Stimulated activated CD4-positive, alpha-beta T cell treated with anti-CD3 and anti-CD28 coated beads, TNF-alpha, amount 100 ng/mL, for 4 hours (primary cell): ENCODE measurements at places on chromosomes 7 and 10.

DNA sequence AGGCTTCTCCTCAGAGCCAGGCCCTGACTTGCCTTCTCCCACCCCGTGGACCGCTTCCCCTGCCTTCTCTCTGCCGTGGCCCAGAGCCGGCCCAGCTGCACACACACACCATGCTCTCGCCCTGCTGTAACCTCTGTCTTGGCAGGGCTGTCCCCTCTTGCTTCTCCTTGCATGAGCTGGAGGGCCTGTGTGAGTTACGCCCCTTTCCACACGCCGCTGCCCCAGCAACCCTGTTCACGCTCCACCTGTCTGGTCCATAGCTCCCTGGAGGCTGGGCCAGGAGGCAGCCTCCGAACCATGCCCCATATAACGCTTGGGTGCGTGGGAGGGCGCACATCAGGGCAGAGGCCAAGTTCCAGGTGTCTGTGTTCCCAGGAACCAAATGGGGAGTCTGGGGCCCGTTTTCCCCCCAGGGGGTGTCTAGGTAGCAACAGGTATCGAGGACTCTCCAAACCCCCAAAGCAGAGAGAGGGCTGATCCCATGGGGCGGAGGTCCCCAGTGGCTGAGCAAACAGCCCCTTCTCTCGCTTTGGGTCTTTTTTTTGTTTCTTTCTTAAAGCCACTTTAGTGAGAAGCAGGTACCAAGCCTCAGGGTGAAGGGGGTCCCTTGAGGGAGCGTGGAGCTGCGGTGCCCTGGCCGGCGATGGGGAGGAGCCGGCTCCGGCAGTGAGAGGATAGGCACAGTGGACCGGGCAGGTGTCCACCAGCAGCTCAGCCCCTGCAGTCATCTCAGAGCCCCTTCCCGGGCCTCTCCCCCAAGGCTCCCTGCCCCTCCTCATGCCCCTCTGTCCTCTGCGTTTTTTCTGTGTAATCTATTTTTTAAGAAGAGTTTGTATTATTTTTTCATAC is 38.0 kb downstream of the LIMK1 start:
- no peak for DNase-seq

- DNase-seq: no peak
These were observed 89.2 kb upstream of the TOMM7 start for GRCh38 chr7:22911889-22912288.

- no peak for DNase-seq
These were observed 141.6 kb downstream of the DGKB start for GRCh38 chr7:14760730-14761478.

DNA sequence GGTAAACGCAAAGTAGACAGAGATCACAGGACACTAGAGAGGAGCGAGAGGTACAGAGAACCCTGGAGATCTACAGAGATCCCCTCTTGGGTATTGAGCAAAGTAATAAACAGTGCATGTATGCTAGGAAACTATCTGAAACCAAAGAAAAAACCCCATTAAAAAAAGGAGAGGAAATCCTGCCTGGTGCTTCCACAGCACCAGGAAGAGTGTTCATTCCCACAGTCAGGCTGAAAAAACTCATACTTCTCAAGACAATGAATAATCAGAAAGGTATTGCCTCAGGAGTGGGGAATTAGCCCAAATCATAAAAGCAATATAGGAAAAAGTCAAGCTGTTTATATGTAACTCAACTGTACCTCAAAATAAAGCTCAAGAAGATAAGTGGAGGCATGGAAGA is 59.1 kb downstream of the ANKRD26 start:
- no peak for DNase-seq

DNA sequence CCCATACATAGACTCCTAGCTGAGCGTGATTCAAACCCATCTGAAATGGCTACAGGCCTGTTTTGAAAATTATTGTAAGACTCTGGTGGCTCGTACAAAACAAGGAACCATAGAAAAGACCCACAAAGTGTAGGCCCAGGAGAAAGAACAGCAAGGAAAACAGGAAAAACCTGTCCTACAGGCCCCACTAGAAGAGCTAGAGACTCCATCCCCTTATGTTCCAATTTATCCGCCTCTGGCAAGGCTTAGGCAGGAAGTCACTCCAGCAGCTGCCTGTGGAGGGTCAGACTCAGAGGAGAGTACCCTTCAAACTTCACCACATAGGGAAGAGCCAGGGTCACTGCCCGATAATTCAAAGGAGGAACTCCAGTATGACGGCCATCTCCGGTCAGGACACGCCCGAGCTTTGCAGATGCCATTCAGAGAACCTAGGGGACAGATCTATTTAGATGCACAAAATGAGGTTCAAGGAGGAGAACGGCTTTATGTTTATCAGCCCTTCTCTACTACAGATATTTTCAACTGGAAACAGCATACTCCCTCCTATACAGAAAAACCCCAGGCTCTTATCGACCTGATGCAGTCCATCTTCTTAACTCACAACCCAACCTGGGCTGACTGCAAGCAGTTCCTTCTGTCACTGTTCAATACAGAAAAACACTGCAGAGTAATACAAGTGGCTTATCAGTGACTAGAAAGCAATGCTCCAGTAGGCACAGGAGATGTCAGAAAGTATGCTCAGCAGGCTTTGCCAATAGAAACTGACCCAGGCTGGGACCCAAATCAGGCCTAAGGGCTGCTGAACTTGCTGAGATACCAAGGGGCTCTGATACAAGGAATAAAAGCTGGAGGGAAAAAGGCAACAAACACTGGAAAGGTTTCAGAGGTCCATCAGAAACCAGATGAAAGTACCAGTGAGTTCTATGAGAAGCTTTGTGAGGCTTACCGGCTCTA is 8.6 kb upstream of the ZNF33B start:
- no peak for DNase-seq

- DNase-seq: no peak
These were observed 240.9 kb downstream of the THSD7A start for GRCh38 chr7:11591055-11591633.

- no peak for DNase-seq
These were observed 53.0 kb upstream of the PPP1R17 start for GRCh38 chr7:31633894-31634494.

- DNase-seq: no peak
These were observed 106.3 kb downstream of the ATXN7L1 start for GRCh38 chr7:105769901-105770628.

GRCh38 chr10:81817596-81818170 is 57.3 kb upstream of the NRG3 start:
- DNase-seq: no peak

DNA sequence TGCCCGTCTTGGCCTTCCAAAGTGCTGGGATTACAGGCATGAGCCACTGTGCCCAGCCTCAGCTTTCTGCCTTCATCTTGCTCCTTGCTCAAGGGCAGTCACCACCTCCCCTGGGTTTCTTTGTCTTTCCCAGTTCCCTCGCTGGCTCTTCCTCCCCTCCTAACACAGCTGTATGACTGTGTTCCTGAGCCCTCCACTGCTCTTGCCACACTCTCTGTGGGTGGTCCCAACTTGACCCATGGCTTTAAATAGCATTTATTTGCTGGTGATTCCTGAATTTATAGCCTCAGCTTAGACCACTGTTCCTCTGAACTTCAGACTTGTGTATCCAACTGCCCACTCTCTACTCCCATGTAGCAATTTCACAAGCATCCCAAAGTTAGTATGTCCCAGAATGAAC is 181.3 kb downstream of the BAMBI start:
- no peak for DNase-seq

DNA sequence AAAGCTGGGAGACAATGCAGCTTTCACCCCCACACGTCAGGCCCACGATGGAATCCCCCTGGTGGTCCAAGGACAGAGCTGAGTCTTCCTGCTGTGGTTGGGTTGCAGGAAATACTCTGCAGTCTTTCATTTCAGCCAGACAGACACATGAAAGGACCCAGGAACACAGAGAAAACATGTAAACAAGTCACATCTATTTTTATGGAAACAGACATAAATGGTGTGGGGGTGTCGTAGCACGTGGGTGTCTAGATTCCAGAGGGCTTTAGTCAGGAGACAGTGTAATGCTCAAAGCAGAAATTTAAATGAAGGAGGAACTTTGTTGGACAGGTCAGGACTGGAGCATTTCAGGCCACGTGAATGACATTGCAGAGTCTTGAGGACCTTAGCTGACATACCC is 444.6 kb downstream of the SUGCT start:
- DNase-seq: no peak

DNA sequence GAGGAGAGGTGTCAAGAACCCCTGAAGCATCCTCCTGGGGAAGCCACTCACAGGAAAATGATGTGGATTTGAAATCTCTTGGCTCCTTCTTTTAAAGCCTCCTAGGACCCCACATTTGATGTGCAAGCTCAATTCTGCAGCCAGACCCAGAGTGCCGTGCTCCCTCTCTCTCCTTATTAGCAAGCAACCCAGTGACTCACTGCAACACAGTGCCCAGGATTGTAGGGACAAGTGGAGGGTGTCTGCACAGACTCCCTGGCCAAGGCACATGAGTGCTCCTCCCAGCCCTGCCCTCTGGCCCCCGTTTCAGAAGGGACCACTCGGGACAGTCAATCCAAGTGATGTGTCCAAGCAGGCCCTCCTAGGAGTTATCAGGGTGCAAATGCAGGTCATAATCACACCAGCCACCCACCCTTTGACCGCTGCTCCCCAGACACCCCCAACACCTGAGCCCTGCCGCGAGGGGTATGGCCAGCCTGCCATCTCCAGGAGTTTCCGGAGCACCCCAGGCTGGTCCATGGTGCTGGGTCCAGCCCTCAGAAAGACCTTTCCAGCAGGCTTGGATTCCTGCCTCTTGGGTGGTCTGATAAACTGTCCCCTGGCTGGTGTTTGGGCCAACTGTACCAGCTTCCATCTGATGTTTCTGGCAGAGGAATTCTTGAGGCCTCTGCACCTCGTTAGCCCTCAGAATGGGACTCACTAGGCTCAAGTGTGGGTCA is 54.5 kb upstream of the CXCL12 start:
- no peak for DNase-seq

- no peak for DNase-seq
These were observed 17.2 kb upstream of the GLI3 start for GRCh38 chr7:42254217-42254616.

DNA sequence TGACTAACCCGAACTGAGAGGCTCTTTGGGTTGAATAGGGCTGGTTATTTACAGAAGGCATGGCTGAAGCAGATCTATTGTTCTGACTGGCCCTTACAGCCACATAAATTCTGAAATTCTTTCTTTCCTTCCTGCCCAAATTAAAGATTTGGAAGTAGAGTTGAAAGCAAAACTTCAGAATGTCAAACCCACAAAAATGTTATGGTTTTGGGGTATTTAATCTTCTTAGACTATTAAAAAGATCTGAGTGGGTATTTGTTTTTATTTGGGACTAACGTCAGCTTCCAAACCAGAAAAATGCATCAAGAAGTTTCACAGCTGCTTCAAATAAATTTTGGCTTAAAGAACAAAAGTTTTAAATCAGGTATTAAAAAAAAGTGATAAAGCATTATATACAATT is 124.5 kb downstream of the AHR start:
- no peak for DNase-seq

GRCh38 chr7:87413029-87413428 is 62.5 kb downstream of the ABCB4 start:
- DNase-seq: no peak

DNA sequence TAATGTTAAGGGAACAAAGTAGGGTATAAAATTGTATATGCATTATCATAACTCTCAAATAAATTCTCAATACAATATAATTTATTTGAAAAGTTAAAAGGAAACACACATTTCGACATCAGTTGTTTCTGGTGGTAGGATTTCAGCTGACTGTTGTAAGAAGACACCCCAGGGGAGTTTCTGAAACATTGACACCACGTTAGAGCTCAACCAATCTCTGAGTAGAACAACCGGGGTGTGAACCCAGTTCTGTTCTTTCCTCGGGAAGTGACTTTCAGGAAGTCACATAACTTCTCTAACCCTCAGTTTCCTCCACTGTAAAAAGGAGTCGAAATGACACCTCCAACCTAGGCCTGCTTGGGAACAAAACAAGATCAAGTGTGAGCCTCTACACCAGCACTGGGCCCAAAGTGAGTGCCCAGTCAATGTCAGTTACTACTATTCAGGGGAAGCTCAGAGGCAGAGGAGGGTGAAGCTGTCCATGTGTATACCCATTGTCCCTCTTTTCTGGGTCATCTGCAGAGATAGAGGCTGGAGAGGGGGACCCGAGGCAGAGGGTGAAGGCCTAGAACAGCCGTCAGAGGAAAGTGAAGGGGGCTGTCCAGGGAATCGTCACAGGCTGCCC is 67.1 kb downstream of the AOAH start:
- no peak for DNase-seq

DNA sequence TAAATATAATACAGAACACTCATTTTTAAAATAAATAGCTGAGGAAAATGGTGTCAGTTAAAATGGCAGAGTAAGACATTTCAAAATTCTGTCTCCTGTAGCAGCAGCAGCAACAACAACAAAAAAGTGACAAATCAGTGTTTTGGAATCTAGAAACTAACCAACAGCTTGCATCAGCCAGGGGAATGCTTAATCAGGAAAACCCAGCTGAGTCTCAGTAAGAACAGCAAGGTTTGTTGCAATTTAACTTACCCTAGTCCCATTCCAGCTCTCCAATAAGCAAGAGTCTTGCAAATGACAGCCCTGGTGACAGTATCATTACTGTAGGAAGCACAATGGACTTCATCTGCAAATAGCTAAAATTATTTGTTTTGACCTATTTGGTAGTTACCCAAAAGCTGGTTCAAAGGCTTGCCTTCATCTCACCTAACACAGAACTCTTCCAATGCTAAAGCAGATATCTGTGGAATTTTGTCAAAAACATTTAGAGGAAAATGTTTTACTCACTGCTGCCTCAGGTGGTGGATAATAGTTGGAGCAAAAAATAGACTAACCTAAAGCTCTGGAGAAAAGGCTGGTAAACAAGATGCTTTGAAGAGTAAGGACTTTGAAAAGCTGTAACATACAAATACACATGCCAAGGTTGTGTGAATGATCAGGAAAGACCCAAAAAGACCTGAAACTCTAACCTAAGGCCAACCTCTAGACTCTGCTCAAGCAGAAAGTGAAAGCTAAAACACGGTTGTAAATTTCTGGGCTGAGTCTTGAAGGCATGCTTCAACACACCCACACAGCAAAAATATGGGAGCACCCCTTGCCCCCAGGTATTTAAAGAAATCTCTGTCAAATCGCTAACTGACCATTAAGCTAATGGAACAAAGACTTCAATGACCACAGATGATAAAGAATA is 9.9 kb upstream of the ARHGAP22 start:
- DNase-seq: no peak

DNA sequence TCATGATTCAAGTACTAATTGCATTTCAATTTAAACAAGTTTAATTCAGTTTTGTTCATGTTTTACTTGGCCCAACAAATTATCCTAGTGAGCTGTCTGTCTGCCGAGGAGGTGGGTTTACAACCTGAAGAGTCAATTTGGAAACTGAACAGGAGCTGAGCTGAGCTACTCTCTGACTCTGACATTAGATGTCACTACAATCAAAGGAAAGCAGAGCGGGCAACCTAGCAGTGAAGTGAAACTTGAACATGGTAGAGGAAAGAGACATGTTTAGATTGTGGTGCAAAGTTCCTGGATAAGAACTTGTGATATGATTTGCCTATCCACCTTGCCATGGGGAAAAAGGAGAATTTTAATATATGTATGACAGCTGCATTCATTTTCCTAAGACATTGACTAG is 9.6 kb upstream of the AGR3 start:
- DNase-seq: no peak

DNA sequence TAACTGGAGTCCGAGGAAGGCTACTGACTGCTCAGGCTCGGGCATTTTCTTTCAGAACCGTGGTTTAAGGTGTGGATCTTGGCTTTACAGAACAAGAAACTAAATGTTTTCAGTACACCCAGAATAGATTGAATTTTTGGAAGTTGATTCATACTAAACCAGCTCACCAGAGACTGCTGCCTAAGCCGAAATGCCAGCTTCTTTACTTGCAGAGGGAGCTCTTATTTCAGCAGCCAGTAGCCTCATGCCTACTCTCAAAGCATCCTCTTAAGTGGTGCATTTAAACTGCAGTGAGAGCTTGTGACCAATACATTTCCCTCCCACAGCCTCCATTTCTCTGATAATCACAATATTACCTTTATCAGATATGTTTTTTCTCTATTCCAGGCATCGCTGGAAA is 615.1 kb downstream of the SUGCT start:
- no peak for DNase-seq
